ENCODE measurements at places on chromosomes 2 and 18.

DNA sequence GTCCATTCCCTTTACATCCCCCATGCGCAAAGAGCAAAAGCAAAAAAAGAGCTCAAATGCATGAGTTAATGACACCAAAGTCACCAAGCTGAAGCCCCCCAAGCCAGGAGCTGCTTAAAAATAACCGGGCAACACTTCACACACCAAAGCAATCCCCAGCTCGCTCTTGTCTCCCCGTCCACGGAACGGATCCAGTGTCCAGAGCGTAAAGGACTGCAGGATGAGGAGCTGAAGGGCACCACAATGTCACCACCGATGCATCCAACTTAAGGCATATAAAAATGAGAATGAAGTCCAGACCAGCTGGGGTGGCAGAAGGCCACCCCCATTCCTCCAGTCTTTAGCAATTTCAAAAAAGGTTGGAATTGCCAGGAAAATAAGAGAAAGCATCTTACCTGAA is 8.7 kb downstream of the SMAD7 start:
- DNase-seq: no peak

DNA sequence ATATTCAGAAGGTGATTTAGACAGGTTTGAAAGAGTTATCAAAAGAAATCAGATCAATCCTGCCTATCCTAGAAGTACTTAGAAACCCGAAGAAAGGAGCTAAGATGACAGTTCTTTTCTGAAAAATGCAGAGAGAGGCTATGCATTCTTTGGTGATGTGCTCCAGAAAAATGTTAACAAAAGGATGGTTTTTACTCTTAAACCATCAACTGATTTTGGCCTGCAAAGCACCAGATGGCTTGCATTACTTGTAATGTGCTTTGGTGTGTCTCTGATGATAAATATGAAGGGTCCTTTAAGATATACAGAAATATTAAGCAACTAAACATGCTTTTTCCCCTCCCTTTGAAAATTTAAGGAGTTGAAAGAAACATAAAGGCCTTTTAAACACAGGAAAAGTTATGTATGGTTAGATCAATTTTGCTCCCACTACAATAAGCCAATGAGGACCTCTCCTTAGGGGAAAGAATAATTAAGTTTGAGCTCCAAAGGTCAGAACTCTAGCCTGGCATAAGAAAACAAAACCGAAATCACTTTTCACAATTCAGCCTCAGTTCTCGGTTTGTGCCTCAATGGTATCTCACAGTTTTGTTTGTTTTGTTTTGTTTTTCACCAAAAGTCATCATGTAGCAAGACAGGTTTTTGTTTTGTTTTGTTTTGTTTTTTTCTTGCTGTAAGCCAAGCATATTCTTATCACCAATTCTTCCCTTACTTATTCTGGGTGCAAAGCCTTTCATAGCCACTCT is 302.4 kb upstream of the NT5C1B start:
- no peak for DNase-seq

DNA sequence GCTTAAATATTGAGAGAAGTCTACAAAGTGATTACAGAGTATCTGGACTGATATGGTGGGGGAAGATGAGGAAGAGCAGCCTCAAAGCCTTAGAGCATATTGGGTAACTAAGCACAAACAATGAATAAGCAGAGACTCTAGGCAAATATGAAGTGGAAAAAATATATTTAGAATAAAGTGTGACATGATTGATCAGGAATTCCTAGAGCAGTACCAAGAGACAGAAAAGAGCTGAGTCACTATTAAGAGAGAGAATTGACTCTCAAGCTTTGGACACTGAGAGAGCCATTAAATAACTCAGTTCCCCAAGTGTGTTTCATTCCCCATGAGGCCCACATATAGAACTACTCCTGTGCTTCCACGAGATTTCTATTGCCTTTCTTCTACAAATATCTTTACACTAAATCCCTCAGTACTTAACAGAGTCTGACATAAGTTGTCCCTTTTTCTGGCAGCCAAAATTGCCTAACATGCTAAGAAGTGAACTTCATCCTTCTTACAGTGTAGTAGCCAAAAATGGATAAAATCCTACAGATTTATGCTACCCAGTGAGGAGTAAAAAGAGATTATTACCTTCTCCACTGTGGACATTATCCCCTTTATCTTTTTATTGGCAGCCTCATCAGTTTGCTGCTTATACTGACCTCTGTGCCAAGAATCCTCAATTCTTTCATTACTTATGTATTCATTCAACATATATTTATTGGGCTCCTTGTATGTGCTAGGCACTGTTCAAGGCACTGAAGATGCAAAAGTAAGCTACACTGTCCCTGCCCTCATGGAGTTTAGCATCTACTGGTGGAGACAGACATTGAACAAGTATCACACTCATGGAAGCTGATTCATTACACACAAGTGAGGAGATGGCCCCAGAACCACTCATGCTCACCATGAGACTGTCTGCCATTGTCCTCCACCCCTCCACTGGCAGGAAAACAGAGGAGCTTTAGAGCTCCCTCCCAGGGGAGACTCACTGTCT is 45.4 kb downstream of the SLC40A1 start:
- no peak for DNase-seq

DNA sequence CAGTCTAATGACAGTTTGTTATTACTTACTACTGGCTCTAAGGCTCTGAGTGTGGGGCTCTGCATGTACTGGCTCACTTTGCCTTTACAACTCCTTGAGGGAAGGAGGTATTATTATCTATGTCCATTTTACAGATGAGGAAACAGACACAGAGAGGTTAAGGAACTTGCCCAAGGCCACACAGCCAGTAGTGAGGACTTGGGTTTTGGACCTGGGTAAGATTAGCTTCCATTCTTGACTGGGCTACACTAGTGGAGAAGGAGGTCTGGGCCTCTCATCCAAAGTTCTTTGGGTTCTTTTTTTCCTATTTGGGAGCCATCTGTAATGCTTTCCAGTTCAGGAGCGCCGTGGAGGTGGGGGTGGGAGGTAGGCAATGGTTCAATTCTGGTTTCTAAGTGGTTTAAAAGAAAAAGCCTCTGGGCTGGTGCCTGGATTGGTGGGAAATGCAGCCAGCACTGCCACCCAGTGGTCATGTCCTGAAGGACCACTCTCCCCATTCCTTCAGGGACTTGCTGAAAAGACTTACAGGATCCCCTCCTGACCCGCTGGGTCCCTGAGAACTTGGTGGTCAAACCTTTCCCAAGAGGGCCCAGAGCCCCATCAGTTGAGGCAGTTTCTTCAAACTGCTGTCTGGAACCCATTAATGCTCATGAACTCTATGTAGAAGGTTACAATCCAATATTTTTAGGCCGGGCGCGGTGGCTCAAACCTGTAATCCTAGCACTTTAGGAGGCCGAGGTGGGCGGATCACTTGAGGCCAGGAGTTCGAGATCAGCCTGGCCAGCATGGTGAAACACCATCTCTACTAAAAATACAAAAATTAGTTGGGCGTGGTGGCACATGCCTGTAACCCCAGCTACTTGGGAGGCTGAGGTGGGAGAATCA is 38.6 kb upstream of the NOTO start:
- DNase-seq: peak; percentile 62

GRCh38 chr2:177246000-177246399 is 18.5 kb downstream of the NFE2L2 start:
- DNase-seq: no peak

- no peak for DNase-seq
These were observed 68.1 kb upstream of the TMEM247 start for GRCh38 chr2:46411245-46411641.

- DNase-seq: no peak
These were observed 671.9 kb upstream of the SOX11 start for GRCh38 chr2:5020116-5020875.

- no peak for DNase-seq
These were observed 32.1 kb upstream of the WDR75 start for GRCh38 chr2:189409131-189409530.
